ENCODE measurements at places on chromosomes 1 and 21.
A peak's percentile ranks its signal among the peaks of the same experiment; 100 is the strongest.

DNA sequence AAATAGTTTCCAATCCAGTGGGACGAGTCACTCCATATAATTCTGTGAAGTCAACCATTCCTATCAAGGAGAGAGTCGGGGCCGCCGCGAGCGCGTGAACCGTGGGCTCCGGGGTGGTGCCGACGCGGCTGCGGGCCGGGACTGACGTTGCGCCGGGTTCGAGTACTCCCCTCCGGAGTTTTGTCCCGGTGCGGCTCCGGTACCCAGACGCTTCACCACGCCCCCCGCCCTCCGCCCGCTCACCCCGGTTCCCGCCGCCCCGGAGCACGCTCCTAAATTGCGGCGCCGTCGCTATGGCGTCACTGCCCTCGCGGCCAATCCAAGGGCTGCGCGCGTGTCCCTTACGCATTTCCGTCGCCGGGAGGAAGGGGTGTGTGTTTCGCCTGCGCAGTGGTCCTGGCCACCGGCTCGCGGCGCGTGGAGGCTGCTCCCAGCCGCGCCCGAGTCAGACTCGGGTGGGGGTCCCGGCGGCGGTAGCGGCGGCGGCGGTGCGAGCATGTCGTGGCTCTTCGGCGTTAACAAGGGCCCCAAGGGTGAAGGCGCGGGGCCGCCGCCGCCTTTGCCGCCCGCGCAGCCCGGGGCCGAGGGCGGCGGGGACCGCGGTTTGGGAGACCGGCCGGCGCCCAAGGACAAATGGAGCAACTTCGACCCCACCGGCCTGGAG lies at the start of gene ATAD3B:
ATAD3B (plus strand) TSS at position 377 of the 664 bp plus-strand sequence; CDS start at position 497, 120 bp downstream.
- peak; percentile 92 for DNase-seq

DNA sequence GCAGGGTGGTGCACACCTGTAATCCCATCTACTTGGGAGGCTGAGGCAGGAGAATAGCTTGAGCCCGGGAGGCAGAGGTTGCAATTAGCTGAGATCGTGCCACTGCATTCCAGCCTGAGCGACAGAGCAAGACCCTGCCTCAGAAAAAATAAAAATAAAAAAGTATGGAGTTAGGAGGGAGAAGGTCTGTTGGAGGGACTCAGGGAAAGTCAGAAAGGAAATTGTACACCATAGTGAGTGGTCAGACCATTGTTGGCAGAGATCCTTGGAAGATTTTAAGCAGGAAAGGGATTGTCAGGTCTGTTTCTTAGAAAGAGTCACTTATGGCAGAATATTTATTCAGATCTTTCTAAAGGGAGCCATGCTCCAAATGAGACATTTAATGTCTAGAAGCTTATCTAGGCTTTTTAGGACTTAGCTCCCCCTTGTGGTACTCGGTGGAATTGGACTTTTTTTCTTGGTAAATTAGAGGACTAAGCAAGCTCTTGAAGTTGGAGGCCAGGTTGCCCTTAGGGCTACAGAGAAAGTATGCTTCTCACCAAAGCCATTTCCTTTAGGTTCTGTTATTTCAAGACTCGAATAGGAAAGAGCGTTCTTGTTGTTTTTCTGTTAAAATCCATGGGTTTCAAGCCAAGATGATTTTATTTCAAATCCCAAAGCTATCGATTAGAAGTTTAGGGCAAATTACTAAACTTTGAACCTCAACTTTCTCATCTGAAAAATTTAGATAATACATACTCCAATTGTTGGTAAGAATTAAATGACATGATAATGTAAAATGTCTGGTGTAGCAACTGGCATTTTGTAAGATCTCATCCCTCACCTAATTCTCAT lies 16.5 kb downstream of the MIA3 start:
- DNase-seq: peak; percentile 92

- no peak for DNase-seq
Measured at GRCh38 chr1:44590475-44590874, 83.8 kb downstream of the TMEM53 start.

- DNase-seq: no peak
Measured at GRCh38 chr1:226276077-226276682, 32.8 kb downstream of the LIN9 start.

- no peak for DNase-seq
Measured at GRCh38 chr1:161187311-161187710, 10.0 kb upstream of the B4GALT3 start.

DNA sequence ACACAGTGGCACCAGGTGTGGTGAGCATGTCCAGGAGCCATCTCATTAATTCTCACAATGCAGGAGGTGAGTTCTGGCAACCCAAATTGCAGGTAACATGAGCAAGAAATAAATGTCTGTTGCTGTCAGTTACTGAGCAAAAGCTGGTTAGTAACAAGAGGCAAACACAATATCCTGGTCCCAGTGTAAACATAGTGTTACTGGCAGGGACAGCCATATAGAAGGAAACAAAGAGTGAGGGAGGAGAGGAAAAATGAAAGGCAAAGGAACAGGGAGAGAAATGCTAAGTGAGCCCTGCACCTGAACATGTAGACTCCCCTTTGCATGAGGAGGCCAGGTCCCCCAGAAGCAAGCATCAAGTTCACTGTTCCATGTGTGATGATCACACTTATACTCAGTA lies 203.6 kb downstream of the TRABD2B start:
- DNase-seq: no peak

- no peak for DNase-seq
Measured at GRCh38 chr1:64215576-64215975, 12.2 kb downstream of the UBE2U start.

- no peak for DNase-seq
Measured at GRCh38 chr1:29824025-29824424, 587.7 kb downstream of the PTPRU start.

- no peak for DNase-seq
Measured at GRCh38 chr1:53634571-53634979, 104.4 kb downstream of the GLIS1 start.

DNA sequence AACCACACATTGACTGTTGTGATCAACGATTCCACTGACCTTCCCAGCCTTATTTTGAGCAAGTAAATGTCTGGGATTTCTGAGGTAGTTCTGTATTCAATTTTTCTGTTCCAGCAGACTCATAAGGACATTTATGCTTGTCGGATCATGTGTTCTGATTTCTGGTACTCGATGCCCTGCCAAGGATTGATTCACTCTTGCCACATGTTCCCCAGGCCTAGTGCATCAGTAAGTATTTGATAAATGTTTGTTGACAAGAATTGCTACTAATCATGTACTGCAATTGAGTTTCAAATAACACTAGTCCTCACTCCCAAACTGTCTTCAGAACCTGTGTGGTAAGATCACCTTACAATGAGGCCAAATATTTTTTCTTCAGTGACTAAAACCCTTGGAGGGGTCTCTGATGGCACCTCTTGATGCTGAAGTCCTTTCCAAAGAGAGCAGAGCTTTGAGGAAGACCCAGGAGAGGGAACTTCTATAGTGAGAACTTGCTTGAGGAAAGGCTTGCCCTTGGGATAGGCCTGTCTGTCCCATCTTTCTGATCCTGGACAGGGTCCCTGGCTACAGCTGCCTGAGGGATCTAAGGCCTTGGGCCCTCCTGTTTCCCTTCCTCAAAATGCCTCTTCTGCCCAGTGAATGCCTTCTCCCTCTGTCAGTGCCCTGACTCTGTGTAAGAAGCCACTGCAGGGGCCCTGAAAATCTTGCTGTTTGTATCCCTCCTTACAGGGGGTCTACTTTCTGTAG lies 115.8 kb upstream of the FAM78B start:
- DNase-seq: no peak

- no peak for DNase-seq
Measured at GRCh38 chr1:11982010-11982392, 1.8 kb downstream of the MFN2 start.

- DNase-seq: no peak
Measured at GRCh38 chr1:24344090-24344742, 25.1 kb downstream of the GRHL3 start.

GRCh38 chr21:45763506-45763905 lies 120.0 kb downstream of the PCBP3 start:
- DNase-seq: no peak

DNA sequence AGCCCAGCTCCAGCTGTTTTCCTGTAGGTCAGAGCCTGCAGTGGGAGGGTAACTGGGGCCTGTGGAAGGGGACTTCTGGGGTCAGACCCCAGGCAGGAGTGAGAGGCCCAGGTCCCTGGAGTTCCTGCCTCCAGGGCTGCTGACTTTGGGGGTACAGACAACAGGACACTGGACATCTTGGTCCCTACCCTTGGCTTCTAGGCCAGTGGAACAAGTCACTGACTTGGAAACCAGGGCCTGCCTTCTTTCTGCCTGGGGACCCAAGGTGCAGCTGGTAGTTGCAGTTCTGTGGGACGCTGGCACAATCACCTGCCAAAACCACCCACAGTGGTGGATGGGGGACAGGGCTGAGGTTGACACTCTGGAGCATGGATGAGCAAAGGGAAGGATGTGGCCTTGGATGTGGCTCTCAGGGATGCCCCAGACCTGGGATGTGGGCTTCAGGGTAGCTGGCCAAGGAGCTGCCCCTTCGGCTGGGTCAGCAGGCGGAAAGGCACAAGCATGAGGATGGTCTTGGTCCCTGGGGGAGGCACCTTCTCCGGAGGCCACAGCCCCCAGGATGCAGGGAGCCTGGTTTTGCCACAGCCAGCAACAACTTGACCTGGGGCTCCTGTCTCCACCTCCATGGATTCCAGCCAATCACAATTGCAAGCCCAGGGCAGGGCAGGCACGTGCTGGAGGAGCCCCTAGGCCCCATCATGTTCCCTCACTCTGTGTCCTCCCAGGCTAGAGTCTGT lies 5.8 kb downstream of the JMJD4 start:
- DNase-seq: no peak

GRCh38 chr1:167716000-167716271 lies 5.8 kb upstream of the MPZL1 start:
- DNase-seq: no peak

DNA sequence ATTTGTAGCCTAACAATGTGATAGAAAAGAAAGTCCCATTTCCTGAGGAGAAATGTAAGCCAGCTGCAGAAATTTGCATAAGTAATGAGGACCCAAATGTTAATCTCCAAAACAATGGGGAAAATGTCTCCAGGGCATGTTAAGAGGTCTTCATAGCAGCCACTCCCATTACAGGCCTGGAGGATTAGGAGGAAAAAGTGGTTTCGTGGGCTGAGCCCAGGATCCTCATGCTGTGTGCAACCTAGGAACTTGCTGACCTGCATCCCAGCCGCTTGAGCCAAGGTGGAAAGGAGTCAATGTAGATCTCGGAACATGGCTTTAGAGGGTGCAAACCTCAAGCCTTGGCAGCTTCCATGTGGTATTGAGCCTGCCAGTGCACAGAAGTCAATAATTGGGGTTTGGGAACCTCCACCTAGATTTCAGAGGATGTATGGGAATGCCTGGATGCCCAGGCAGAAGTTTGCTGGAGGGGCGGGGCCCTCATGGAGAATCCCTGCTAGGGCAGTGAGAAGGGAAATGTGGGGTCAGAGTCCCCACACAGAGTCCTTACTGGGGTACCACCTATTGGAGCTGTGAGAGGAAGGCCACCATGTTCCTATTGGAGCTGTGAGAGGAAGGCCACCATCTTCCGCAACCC lies 14.2 kb upstream of the F13B start:
- no peak for DNase-seq

DNA sequence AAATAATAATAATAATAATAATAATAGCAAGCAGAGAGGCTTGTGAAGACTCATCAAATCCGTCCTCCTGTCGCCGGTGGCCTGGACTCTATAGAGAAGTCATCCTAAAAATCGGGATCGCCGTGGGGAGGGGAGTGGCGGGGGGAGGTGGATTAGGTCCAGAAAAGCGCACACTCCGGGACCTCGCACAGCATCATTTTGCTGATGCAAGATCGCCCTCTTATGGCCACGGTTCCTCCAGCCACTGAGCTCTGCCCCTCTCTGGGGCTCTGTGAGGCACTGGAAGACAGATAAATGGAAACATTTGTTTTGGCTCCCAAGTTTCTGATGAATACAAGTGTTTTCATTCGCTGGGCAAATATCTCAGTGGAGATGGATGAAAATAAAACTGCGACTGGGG lies 612.0 kb downstream of the MATN1 start:
- DNase-seq: no peak

DNA sequence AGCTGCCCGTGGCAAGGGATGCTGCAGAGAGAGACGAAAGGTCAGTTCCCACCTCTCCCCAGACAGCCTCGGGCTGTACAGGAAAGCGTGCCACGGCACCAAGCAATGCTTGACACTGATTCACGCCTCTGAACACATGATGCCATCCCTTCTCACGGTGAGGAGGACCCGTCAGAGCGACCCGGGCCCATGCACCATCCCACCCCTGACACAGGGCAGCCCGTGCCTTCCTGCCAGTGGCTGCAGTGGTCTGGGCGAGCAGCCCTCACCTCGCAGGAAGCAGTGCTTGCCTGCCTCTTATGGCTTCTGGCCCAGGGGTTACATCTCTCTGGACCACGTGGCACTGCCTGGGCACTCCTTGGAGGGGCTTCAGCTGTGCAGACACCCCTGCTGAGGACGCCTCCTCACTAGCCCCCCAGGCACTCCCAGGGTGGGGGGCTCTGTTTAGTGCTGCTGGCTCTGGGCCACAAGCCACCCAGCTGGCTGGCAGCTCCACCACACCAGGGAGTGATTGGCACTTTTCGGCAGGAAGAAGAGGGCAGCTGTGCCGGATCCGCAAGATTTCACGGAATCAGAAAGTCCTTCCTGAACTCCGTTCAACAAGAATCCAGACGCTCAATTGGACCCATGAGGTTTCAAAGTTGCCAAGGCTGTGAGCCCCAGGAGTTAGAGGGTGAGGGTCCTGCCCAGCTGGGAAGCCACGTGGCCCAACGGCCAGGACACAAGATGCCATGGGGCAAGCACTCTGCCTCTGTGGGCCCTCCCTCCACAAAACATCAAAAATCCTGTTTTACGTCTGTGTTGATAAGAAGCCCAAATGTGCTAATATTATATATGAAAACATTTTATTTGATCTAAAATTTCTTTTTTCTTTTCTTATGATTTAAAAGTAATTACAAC lies 34.8 kb upstream of the SLC19A1 start:
- DNase-seq: no peak

DNA sequence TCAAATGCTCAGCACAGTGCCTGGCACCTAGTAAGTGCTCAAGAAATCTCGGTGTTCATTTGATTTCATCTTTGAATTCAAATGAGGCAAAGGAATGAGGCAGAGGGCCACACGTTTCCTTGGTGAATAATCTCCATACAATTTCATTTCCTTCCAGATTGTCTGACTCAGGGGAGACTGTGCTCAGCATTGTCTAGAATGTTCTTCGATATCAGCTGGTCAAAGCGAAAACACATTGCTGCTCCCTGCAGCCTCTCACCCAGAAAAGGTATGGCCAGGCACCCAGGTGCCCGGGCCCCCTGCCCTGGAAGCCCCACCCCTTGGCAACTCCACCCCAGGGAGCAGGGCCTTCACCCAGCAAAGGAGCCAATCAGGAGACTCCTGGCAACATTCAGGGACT lies 55.8 kb downstream of the FBXO2 start:
- no peak for DNase-seq
